A172 (cell line): ENCODE measurements at places on chromosomes 3 and 15.

GRCh38 chr15:40235201-40235885 lies 3.5 kb upstream of the PAK6 start:
- no peak for DNase-seq

DNA sequence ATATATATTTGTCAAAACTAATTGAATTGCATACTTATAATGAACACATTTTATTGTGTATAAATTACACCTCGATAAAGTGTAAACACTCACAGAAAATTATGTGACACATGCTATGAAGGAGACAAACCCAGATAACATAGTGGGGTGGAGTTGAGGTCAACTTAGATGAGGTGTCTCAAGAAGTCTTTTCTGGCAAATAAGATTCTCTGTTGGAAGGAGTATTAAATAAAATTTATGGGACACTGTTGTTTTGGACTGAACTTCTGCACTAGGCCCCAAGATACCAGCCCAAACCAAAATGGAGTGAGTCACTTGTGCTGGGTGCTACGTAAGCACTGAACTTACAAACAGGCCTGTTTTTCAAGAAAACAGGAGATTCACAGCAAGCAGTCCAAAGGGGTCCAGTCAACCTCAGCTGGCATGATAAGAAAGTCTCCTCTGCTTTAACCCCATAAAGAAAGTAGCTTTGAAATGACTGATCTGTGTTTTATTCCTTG lies 18.7 kb downstream of the ACTC1 start:
- no peak for DNase-seq

- no peak for DNase-seq
Observed at GRCh38 chr3:172136330-172136729, 97.0 kb downstream of the FNDC3B start.

- no peak for DNase-seq
Observed at GRCh38 chr15:60548101-60548500, 69.2 kb upstream of the ICE2 start.

DNA sequence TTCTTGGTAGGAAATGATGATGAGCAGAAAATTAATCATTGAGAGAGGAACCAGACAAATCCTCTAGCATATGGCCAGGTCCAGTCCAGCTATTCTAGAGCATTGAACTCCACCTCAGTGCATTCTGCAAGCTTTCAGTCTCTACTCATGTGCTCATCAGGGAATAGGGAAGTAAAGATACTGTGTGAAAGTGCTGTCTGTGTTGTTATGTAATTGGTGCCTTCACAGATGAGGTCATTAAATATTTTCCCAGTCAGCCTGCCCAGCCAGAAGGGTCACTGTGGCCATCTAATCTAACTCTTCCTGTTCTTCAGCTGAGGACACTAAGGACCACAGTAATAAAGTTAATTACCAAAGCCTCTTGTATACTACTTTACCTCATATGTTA lies 28.2 kb downstream of the C3orf62 start:
- peak; percentile 18 for DNase-seq

DNA sequence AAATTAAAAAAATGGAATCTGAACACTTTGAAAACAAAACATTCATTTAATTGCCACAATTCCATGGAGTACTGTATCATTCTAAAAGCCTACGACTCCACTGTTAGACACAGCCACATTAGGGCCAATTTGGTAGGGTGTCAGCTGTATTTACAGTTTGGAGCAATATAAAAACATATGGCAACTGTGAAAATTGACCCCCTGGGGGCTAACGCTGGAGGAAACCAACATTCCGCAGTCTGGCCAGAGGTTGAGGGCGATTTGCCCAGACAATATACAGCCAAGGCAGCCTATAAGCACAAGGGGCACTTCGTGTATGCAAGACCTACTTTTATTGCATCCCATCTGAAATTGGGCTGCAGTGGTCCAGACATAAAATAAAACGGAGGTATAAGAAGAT lies 476.5 kb upstream of the WNT5A start:
- DNase-seq, result no peak

DNA sequence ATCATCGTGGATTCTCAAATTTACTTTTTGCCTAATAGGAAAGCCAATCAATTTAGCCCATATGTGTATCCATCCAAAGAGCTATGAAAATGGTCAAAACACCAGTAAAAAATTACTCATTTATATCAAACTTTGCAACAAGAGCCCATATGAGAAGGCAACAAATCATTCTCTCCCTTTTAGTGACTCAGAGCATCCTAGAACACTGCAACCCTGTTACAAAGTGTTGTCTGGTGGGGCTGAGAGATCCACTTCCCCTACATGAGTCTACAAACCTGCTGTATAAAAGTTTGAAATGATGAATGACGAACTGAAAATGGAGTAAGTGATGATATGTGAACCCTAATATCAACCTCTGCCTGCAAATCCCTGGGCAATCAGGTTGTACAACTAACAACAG lies 23.3 kb downstream of the PDZRN3 start:
- DNase-seq, result no peak

DNA sequence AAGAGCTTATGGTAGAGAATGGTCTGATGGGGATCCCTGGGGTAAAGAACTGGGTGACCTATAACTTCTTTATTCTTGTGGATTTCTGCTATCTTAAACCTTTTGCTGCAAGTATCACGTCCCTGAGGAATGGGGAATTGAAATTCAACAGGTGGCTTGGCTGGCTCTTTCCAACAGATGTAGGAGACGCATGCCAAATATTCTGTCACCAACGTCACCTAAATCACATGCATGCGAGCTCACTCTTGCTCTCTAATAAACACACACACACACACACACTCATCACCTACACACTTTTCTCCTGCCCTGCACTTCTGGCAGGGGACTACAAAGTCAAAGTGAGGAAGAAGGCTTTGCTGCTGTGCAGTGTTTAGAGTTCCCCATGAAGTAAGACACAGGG lies 145.8 kb upstream of the NECTIN3 start:
- no peak for DNase-seq

DNA sequence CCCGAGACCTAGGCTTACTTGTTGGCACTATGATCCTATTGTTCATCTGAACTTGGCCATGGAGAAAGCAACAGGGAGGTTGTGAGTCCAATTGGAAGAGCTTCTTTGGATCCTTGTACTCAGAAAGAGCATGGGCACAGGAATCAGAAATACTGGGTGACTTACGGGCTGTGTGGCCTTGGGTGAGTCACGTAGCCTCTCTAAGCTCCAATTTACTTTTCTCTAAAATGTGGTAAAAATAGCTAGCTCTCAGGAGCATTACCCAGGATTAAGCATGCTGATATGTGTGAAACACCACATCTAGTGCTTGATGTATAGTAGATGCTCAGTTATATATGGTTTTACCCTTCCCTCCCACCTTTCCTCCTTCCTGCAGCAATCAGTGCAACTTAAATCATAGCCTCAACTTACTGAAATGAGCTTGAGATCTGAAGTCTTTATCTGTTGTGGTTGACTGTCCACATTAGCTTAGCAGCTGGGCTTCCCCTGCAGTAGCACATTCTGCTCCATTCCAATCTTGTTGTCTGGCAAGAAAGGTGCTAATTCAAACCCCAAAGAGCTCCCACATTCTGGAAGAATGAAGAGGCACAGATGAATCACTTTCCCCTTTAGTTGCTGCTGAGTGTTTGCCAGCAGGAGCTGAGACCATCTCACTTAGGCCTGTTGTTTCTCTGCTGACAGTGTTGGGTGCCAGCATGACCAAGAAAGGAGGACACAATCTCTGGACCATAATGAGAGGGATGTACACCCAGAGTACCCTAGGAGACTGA lies 299.1 kb upstream of the TRIM42 start:
- DNase-seq, result no peak

GRCh38 chr3:183369117-183369516 lies 59.3 kb downstream of the MCF2L2 start:
- no peak for DNase-seq

DNA sequence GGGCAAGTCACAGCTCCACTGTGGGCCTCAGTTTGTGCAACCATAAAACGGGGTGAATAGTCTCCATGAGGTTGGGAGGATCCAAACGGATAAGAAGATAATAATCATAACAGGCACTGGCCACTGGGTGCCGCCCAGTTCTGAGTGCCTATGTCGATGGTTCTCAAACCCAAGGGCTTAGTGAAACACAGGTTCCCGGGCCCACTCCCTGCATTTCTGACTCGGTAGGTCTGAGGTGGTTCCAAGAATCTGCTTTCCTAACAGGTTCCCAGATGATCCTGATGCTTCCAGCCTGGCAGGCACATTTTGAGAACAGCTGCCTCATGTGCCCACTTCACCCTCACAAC lies 21.2 kb downstream of the ALS2CL start:
- no peak for DNase-seq

- DNase-seq, result no peak
Observed at GRCh38 chr15:67067930-67068551, 2.6 kb downstream of the SMAD3 start.

GRCh38 chr3:97665896-97666295 lies 98.7 kb upstream of the ARL6 start:
- no peak for DNase-seq

DNA sequence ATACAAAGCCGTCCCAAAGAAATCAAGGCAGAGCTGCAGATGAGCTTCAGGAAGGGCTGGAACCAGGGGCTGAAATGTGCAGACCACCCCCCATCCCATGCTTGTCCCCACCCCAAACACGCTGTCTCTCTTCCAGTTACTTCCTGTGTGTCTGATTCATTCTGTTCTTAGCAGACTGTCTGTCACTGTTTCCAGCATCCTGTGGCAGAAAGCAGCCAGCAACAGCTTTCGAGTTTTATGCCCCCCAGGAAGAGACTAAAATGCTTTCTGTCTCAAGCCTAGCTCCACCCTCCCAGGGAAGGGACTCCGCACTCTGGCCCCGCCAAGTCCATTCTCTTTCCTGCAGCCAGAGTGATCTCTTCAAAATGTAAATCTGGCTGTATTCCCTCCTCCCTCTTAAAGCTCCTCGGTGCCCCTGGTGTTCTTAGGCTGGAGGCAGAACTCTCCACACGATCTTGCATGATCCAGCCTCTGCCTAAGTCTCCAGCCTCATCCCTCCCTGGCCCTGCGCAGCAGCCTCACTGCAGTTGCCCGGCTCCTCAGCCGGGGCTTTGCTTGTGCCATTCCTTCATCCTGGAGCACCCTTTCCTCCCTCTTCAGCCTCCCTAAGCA lies 41.5 kb downstream of the HRH1 start:
- DNase-seq, result peak; percentile 88

DNA sequence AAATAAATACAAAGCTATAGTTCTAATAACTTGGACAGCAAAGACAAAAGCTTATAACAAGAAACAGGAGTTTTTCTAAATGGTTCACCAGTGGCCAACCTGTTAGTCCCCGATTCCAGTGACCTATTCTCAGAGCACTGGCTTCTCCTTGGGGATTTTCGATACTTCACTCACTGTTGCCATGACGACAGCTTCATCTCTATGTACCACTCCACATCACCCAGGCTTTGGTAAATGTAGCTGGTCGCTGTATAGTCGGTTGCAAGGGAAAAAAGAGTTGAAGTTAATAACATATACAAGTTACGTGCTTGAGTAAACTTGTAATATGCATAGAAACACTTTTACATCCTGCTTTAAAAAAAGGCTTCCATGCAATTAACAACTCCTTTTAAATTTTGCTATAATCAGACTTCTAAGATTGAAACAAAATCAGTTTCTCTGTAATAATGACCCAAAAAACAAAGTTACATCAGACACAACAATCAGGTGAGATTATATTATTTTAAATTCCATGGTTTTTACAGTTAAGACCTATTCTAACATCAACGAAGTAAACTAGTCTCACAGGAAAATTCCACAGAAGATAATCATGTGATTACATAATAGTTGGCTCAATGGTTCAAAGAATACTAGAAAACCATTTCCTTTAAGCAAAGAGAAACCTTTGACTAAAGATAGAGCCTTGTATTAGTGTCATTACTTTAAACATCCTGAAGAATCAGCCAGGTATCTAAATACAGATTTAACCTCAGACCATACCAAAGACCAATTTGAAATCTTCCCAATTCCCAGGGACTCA lies 2.9 kb downstream of the CCNL1 start:
- DNase-seq, result no peak
